ENCODE measurements at places on chromosomes 7 and 10.
A peak's percentile ranks its signal among the peaks of the same experiment; 100 is the strongest.

DNA sequence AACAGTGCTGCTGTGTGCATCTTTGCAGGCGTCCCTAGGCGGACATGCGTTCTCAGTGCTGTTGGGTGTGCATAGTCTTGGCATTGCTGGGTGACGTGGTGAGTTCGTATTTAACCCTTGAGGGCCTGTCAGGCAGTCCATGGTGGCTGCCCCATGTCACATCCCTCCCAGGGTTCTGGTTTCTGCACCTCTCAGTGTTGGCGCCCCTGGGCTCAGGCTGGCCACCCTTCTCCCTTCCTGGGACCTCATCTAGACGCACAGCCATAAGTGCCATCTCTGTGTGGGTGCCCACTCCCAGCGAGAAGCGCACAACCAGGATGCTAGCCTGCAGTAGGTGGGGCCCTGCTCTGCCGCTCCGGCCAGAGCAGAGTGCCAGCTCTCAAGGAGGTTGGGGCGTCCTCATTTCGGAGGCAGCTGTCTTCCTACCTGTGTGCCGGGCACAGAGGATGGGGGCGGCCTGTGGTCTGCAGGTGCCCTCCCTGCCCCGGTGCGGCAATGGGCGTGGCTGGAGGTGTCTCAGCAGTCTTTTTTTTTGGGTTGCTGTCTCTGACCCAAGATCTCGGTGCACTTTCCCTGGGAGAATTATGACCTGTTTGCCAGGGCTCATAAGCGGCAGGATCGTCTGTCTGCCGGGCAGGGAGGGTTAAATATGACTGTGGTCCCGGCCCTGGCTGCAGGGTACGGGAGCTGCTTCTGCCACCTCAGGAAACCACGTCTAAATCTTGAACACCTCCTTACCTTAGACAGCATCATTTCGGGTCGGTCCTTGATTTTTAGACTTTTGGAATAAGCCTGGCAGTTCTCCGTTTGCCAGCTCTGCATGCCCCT, 6.5 kb downstream of the INPP5A start:
- DNase-seq, result no peak

DNA sequence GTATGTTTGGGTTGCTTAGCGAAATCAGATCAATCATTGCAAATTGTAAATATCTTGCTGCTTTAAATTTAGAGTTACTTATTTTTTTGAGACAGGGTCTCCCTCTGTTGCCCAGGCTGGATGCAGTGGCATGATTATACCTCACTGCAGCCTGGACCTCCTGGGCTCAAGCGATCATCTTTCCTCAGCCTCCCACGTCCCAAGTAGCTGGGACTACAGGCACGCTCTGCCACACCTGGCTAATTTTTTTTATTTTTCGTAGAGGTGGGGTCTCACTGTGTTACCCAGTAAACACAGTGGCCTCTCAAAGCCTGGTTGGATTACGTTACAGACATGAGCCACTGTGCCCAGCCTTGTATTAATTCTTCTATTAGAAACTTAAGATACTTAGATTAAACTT, 1.7 kb downstream of the VDAC2 start:
- DNase-seq, result no peak

DNA sequence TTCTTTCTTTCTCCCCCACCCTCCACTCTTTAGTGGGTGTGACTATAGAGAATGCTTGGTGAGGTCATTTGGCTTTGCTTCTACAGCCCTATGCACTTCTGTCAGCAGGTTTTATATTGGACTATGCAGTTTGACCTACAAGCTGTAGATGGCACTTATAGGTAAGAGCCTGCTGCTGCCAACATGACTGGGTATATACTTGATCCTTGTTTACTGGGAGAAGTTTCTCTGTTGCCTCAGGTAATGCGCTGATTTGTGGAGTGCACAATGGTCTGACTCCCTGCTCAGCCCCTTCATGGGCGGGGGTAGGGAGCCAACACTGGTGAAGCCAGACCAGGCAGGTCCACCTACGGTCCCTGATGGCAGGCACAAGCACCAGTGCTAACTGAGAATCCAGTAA, 33.7 kb upstream of the C7orf33 start:
- DNase-seq, result no peak

DNA sequence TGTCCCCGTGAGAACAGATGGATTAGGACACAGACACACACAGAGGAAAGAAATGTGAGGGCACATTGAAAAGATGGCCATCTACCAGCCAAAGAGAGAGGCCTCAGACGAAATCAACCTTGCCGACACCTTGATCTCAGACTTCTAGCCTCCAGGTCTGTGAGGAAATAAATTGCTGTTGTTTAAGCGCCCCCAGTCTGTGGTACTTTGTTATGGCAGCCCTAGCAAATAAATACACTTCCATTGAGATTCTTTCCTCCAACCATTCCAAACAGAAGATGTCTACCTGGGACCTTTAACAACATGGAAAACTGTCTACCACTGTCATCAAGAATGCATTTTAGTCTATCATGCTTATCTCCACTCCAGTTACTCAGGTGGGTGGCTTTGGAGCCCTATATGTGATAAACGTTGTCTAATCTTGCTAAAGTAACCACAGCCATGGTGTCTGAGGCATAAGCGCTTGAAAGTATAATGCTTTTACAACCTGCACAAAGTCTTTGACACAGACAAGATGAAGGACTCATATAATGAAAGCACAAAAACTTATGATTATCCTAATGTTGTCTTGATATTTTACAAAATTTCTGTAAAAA, 244.3 kb downstream of the MTERF1 start:
- peak; percentile 31 for DNase-seq

DNA sequence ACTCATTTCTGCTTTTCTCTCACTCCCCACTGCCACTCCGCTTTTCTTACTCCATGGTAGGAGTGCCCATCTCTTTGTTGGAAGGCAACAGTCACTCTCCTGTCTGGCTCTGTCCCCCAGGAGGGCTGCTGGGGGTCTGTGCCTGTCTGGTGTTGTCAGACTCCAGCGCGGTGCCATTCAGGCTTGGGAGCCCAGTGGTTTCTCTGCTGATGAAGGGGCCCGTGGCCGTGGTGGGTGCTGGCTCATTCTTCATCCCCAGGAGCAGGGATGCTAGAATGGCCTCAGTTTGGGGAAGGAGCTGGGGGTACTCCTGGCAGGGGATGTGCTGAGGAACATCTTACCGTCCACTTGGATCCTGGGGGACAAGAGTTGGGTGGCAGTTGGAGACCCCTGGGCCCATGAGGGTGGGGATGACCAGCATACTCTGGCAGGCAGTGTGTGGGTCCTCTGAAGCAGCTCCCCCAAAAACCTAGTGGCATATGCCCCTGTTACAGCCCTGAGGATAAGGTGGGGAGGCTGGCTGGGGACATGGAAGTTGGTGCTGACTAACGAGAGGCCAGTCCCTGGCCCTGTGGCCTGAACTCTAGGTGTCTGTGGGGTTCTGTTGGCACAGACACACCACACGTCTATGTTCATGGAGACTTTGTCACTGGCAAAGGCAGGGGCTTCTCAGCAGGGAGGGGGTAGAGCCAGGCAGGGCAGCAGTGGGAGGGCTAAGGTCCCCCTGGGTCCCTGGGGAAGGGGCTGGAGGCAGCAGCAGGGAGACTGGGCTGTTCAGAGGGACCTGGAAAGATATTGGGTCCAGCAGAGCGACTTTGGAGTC, 102.8 kb upstream of the RET start:
- DNase-seq, result no peak

GRCh38 chr7:22417349-22417748, 60.4 kb upstream of the RAPGEF5 start:
- DNase-seq, result no peak

Data from LNCaP clone FGC (cell line).